Fibroblast of gingiva (primary cell): ENCODE measurements at places on chromosomes 7 and 10.

DNA sequence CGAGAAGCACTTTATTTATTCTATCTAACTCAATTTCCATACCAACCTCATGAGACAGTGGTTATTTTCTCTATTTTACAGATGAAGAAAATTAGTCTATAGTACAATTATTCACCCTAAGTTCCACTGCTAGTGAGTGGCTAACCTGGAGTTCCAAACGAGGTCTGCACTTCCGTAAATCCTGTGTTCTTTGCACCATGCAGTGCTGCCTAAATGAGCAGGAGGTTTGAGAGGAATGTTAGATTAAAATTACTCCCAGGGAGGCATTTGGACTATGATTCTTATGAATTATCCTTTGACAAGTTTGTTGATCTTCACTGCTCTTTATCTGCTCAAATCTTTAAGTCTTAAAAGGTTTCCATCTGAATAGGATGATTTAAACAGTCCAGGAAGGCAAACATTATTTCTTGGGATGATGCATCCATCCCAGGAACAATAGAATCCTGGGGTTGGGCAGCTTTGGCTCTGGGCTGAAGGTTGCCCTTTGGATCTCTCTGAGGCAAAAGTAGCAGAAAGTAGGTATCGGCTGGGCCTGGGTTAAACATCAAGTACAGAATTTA lies 400.8 kb downstream of the REEP3 start:
- DNase-seq = no peak

DNA sequence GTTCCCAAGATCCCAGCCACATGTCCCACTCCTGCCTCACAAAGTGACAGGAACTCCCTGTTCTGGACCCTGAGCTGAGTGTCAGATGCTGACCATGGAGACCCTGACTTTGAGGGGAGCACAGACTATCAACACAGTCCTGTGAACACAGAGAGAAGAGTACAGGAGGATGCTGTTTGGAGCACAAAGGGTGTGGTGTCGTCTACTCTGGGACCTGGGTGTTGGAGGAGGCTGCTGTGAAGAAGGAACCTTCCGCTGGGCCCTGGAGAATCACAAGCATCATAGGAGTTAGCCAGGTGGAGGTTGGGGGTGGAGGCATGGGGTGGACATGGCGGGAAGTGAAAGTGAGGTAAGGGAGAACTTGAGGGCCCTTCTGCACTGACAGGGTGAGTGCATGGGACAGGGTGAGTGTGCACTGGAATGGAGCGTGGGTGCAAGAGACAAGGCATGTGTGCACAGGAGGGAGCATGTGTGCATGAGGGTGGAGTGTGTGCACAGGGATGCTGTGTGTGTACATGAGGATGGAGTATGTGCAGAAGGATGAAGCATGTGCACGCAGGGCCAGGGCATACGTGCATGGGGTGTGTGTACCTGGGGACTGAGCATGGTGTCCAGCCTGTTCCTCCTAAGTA lies 70.7 kb upstream of the ANTXRL start:
- DNase-seq = no peak

GRCh38 chr7:35035511-35035961 lies 1.7 kb downstream of the DPY19L1 start:
- peak; percentile 8 for DNase-seq

GRCh38 chr10:71478813-71479365 lies 82.2 kb downstream of the CDH23 start:
- DNase-seq = no peak

GRCh38 chr10:124436191-124436638 lies 13.6 kb downstream of the NKX1-2 start:
- no peak for DNase-seq

- no peak for DNase-seq
Observed at GRCh38 chr10:86349474-86349873, 17.1 kb downstream of the GRID1 start.

GRCh38 chr7:132206594-132206993 lies 369.7 kb downstream of the PLXNA4 start:
- no peak for DNase-seq

DNA sequence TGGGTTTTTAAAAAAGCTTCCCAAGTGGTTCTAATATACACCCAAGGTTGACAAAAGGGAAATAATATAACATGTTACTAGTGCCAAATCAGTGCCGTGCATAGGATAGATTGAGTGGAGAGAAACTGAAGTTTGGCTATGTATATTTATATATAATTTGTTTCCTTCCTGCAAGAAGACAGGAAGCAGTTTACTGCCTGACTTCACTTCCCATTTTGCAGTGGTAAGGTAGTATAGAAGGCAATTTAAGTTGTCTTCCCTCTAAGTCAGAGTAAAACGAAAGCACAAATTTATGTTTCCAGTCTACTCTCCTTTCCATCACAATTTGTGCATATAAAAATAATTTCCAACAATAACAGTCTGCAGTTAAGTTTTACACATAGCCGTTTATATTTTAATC lies 3.4 kb upstream of the HYCC1 start:
- DNase-seq = no peak

GRCh38 chr7:95255691-95256090 lies 68.6 kb downstream of the PON1 start:
- DNase-seq = no peak

GRCh38 chr7:101812595-101812994 lies 4.8 kb upstream of the CUX1 start:
- no peak for DNase-seq

GRCh38 chr10:59678884-59679301 lies 30.8 kb downstream of the SLC16A9 start:
- no peak for DNase-seq

DNA sequence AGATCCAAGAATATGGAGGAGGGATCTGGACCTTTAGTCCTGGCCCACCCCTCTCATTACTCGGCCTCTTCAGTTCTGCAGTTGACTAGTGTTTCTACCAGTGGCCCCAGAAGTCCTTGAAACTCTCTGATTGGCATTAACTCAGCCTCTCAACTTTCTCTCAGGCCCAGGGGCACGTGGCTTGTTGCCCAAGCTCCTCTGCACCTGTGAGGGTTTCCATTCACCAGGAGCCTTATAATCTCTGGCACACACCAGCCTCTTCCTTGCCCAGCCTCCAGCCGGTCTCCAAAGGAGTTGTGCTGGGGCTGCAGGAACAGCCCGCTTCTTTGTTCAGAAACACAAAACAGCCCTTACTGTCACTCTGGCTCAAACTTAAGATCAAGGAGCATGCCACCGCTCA lies 47.6 kb upstream of the ZPBP start:
- DNase-seq = no peak

DNA sequence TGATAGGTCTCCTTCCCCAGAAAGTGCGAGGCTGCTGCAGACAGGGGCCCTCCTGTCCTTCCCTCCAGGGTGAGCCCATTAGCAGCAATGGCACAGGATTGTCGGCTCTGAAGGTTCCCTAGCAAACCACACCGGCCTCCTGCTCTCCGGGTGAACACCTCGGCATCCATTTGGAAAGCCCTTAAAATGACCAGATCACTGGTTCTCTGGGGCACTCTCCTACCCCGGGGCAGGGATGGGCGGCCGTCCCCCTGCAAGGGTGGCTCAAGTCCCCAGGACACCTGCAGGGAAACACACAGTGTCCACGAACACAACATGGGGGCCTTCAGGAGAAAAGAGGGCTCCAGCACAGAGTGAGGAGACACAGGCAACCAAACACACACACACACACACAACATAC lies 459.1 kb downstream of the PTPRN2 start:
- no peak for DNase-seq

GRCh38 chr7:29976673-29977415 lies 12.8 kb downstream of the SCRN1 start:
- DNase-seq = no peak

- DNase-seq = no peak
Observed at GRCh38 chr7:151795168-151795811, 81.6 kb downstream of the PRKAG2 start.

GRCh38 chr10:59825932-59826331 lies 72.7 kb upstream of the MRLN start:
- DNase-seq = peak; percentile 49

DNA sequence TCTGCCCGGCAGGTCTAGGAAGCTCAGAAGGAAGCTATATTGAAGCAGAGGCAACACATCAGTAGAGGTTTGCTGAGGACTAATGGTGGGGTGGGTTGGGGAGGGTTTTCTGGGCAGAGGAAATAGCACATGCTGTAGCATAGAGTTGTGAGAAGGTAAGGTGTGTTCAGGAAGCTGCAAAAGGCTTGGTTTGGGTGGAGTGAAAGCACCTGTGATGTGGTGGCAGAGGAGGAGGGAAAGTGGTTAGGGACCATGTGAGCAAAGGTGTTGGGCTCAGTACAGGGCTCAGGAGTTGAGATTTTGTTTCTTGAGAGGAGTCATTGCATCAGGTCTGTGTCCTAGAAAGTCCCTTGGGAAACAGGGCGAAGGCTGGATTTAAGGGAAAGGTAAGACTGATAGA lies 294.6 kb downstream of the SORCS3 start:
- DNase-seq = no peak

DNA sequence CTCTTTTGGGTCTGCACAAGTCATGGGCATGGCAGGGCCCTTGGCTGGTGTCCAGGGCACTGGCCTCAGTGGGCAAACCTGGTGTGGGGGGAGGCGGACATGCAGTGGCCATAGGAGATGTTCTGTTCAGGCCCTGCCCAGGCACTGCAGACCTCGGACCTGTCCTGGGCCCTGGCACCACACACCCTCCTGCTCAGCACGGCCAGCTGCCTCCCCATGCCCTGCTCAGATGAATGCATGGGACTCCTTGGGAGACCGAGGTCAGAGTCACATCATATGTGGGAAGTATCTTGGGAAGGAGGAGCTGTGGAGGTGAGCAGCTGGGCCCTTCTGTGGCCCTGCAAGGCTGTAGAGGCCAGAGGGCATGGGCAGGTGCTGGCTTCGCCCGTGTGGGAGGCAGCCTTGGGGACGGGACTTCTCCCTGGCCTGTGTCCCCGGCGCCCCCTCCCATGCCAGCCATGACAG lies 130.8 kb downstream of the VIPR2 start:
- DNase-seq = no peak

- DNase-seq = no peak
Observed at GRCh38 chr7:15236952-15237351, 324.9 kb downstream of the AGMO start.

DNA sequence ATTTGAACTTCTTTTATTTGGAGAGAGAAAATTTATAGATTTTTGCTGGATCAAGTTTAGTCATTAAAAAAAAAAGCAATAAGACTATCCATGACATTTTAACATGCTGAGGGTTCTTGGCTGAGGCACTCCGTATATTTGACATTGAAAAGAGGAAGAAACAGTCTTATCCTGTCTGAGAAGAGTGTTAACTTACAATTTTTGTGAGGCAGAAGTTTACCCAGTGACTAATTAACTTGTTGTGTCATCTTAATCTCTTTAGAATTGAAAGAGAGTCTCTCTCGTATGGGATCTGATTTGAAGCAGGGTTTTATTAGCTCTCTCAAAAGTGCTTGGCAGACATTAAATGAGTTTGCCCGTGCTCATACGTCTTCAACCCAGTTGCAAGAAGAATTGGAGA lies 39.3 kb downstream of the SEC23IP start:
- DNase-seq = no peak

GRCh38 chr7:43766564-43766963 lies 8.1 kb downstream of the BLVRA start:
- no peak for DNase-seq

DNA sequence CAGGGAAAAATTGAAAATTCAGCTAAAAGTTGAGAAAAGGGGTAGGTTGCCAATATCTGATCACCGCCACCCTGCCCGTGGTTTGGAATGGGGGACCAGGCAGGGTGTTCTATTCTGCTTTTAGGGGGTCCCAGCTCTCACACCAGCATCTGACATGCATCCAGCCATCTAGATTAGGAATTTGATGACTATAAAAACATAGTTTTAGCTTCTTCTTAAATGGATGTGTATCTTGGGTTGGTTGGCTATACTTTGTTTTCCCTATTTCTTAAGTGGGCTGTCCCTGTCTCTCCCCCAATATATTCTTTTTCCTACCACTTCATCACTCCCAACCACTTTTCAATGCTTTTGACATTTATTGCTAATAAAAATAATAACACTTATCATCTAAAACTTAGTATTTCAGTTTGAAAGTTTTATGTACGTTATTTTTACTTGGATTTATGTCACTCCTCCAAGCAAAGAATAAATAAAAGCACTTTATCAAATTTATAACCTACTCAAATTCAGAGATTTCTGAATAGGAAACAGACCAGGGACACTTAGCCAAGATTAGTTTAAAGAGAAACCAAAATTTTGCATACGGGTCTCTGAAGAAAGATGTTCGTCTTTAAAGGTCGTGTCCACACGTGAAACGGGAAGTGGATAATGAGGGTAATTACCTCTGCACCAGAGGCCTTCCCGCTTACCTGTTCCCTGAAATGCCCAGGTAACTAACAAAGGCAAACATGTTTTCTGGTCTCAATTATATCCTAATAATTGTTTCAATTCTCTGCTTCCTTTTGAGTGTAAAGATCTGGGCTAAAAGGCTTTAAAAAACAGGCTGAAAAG lies 233.2 kb upstream of the AUTS2 start:
- no peak for DNase-seq

GRCh38 chr7:141072548-141073172 lies 1.2 kb upstream of the TMEM178B start:
- peak; percentile 68 for DNase-seq

DNA sequence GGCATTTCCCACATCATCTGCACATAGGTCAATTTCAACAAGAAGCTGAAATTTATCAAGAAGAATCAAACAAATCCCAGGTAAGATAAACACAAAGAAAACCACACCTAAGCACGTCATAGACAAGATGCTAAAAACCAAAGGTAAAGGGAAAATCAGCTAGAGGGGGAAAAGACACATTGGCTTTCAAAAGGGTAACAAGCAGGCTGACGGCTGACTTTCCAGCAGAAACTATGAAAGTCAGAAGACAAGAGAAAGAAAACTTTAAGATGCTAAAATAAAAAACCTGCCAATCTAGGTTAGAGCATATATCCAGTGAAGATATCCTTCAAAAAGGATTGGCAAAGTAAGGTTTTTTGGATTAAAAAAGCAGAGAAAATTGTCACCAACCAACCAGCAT lies 59.9 kb upstream of the RHEB start:
- no peak for DNase-seq

DNA sequence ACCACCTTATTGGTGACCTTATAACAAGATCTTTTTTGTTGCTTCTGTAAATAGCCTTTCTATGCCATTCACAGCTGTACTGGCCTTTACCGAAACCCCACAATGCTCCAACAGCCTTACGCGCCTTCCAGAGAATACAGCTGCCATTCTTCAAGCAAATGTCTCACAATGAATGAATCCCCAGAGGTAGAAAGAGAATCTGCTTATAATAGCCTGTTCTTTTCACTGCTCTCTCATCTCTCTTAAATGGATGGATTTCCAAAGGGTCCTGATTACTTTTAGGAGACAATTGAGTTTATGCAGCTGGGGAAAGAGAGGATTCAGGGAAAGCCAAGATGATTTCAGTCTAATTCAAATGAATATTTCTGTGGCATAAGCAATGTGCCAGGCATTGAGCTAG lies 183.1 kb upstream of the PDE1C start:
- DNase-seq = no peak

- no peak for DNase-seq
Observed at GRCh38 chr7:158993591-158993990, 137.2 kb downstream of the DYNC2I1 start.

DNA sequence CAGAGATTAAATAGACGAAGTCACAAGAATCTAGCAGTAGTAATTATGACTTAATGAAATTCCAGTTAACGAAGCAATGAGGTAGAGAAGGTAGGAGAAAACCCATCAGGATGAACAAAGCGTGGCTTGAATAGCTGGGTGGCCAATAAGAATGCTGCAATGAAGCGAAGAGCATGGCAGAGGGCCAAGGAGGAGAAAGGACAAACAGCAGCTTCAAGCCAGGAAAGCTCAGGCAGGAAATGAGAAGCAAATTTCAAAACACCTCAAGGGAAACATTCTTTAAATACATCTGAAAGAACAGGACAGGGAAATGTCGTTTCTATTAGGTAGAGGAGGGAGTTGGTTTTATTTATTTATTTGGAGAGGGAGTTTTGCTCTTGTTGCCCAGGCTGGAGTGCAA lies 122.5 kb downstream of the KIAA1217 start:
- DNase-seq = peak; percentile 27
